ENCODE measurements at places on chromosomes 3 and 15. TPM values are rescaled to one million over a fixed set of nuclear protein-coding genes. Genes with fewer than 3 reads are reported as not detected.

PLAAT1 gene
- 0.45 TPM for total RNA-seq

AP3B2 gene
- total RNA-seq: 0.16 TPM

CNTN3 gene
- total RNA-seq: 3.4 TPM

GRCh38 chr3:23874359-23875112, 42.3 kb downstream of the NKIRAS1 start:
- no peaks in the 10 kb centered on the region for H3K36me3 ChIP-seq
- no peak overlapping the region for H3K4me3 ChIP-seq
- no peak overlapping the region for H3K27ac ChIP-seq
- no peaks in the 10 kb centered on the region for H3K27me3 ChIP-seq
- no peaks in the 10 kb centered on the region for H3K4me1 ChIP-seq

RETNLB gene
- total RNA-seq: not detected

DNA sequence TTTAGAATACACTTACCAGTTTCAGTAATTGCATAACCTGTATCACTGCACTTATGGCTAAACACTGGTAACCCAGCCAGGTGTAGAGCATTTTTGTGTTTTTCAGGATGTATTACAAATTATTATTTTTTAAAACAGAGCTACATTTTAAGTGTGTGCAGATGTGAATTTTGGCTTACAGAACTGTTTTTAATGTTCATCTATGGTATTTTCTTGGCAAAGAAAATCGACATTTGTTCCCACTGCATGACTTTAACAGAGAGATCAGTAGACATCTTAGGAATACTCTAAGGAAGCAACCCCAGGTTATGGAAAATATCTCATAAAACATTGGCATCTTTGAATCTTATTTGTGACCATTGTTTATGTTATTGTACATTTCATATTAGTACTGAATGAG, 73.3 kb downstream of the ATP13A4 start:
- H3K4me1 ChIP-seq: no peaks in the 10 kb centered on the region
- no peaks in the 10 kb centered on the region for H3K36me3 ChIP-seq
- H3K4me3 ChIP-seq: no peak overlapping the region
- no peaks in the 10 kb centered on the region for H3K27me3 ChIP-seq
- no peak overlapping the region for H3K27ac ChIP-seq

- H3K27ac ChIP-seq: no peak overlapping the region
- H3K4me3 ChIP-seq: no peak overlapping the region
- DNase-seq: no peak
- no peaks in the 10 kb centered on the region for H3K36me3 ChIP-seq
These were observed 16.1 kb downstream of the PAQR9 start for GRCh38 chr3:142947352-142947751.

- H3K27ac ChIP-seq: no peak overlapping the region
- no peak for DNase-seq
- H3K36me3 ChIP-seq: no peaks in the 10 kb centered on the region
- H3K4me3 ChIP-seq: no peak overlapping the region
These were observed 45.6 kb upstream of the THSD4 start for GRCh38 chr15:71069693-71070092.

DNA sequence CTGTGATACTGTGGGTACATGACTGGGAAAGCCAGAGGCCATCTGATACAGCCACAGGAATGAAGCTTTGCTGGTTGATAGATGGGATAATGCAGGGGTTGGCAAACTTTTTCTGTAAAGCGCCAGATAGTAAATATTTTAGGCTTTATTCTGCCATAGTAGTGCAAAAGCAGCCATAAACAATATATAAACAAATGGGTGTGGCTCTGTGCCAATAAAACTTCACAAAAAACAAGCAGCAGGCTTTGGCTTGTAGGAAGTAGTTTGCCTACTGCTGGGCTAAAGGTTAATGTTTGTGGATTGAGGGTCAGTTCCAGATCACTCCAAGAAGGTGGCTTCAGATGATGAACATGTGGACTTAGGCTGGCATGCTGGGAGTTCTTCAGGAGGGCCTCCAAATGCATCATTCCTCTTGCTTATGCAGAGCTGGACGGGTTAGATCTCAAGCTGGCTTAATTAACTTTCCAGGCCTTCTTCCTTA, 305.7 kb downstream of the RPLP1 start:
- H3K27me3 ChIP-seq: no peaks in the 10 kb centered on the region
- no peak overlapping the region for H3K27ac ChIP-seq
- H3K4me1 ChIP-seq: peaks cover 2% of the 10 kb centered on the region
- no peak for DNase-seq
- H3K36me3 ChIP-seq: no peaks in the 10 kb centered on the region

Measured in aorta (tissue), 5 donors.